ENCODE measurements at places on chromosomes 7 and 10.

DNA sequence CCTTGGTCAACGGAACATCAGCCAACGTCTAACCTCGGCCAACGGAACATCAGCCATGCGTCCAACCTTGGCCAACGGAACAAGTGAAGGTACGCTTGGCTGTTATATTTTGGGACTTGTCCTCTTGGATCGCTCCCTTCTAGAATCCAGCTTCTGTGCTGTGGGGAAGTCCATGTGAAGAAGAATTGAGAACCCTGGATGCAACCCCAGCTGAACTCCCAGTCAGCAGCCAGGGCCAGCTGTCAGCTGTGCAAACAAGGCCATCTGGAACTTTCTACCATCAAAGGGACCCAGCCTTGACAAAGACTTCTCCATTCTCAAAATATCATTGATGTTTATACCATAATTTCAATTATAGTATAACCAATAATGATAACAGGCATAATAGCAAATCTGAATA lies 43.3 kb upstream of the ITGA8 start:
- DNase-seq: no peak

DNA sequence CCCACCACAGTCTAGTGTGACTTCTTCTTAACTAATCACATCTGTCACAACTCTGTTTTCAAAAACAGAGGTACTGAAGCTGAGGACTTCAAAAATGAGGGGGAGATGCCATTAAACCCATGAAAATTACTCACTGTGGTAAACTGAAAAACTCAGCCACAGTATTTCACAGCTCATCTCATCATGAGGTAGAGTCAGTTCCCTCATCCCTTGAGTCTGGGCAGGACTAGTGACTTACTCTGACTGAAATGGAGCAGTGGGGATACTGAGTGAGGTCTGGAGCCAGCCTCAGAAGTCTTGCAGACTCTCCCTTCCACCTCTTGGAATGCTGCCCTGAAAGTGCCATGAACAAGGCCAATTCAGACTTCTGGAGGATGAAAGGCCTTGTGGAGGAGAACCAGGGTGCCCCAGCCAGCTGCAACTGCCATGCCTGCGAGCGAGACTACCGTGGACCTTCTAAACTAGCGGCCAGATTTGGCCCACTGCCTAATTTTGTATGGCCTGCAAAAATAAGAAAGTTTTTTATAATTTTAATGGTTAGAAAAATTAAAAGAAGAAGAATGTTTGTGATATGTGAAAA lies 24.7 kb upstream of the ANKRD1 start:
- DNase-seq: no peak

- DNase-seq: no peak
Measured at GRCh38 chr7:157008206-157009169, 2.0 kb downstream of the MNX1 start.

GRCh38 chr10:69333205-69333604 lies 54.9 kb downstream of the HK1 start:
- DNase-seq: peak; percentile 69

GRCh38 chr10:30095631-30096422 lies 36.4 kb upstream of the JCAD start:
- no peak for DNase-seq

DNA sequence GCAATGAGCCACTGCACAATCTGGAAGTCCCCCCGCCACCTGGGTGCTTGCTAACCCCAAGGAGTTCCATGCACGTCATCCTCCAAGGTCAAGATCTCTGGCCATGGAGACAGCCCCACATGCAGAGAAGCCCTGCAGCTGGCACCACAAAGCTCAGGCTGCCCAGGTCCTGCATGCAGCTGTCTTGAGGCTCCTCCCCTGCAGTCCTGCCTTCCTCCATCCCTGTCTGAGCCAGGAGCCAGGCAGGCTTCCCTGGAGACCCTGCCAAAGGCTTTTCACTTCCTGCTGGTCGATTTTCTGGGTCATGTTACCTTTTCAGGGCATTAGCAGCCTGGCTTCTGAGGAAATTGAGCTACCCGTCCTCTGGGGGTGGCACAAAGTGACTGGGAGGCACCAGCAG lies 12.5 kb upstream of the TMEM72 start:
- DNase-seq: no peak

GRCh38 chr10:104028146-104028545 lies 57.5 kb downstream of the COL17A1 start:
- DNase-seq: peak; percentile 3

DNA sequence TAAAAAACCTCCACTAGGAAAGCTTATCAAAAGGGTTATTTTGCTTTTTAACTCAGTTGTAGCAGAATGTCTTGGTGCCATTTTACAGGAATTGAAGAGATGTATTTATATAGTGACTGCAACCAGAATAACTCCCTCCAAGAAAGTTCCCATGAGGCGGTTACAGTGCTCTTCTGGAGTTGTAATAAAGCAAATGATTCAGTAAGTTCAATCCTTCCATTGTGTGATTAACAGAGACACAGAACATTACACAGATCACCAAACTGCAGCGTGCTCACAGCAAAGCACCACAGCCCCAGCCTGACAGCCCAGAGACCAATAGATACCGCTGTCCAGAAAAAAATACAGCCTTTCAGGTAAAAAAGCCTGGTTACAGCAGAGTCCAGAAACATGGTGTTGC lies 21.9 kb upstream of the CABCOCO1 start:
- DNase-seq: no peak

GRCh38 chr7:44461387-44461786 lies 29.1 kb downstream of the NUDCD3 start:
- peak; percentile 73 for DNase-seq

DNA sequence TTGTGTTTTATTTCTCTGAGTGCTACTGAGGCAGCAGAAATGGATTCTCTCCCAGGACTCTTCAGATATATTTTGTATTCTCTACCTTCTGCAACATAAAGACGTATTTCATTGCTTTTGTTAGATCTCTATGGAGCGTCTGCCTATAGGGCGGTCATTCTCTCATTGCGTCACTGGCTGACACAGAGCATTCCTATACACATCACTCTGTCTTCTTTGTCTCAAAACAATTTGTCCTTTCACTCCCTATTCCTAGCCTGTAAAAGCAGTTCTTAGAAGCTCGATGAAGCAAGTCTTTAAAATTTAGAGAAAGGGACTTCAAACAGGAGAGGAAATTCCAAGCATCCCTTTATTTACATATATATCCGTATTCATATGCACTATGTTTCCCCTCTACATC lies 120.6 kb downstream of the CPED1 start:
- DNase-seq: no peak

DNA sequence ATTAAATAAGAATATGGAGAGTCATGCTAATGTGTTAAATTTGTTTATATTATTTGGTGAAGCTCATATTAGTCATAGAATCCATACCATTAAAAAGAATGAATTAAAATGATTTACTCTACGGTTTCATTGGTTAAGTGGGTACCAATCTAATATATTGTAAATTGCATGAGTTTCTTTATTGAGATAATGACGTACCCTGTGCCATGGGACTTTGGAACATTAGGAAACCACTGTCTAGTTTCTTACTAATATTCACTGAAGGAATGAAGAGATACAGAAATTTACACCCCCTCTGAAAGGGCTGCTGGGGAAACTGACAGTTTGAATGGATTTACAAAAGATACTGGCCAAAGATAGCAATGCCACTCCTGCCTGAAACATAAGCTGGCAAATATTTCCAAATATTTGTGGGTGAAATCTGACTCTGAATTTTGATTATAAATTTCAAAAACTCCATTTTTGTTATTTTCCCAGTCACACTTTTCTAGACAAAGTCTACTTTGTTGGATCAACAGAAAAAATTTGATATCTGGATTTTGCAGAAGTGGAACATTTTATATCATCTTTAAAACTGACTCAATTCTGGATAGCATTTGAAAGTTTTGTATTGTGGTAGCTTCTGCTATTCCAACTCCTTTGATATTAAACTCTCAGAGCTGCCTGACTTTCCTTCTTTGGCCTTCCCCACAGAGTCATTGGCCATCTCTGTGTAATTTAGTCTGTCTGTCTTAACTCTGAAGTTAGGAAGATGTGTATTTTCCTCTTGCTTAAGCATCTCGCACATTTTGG lies 22.3 kb downstream of the MDFIC start:
- DNase-seq: no peak

GRCh38 chr10:75165684-75166622 lies 44.6 kb upstream of the VDAC2 start:
- DNase-seq: no peak

DNA sequence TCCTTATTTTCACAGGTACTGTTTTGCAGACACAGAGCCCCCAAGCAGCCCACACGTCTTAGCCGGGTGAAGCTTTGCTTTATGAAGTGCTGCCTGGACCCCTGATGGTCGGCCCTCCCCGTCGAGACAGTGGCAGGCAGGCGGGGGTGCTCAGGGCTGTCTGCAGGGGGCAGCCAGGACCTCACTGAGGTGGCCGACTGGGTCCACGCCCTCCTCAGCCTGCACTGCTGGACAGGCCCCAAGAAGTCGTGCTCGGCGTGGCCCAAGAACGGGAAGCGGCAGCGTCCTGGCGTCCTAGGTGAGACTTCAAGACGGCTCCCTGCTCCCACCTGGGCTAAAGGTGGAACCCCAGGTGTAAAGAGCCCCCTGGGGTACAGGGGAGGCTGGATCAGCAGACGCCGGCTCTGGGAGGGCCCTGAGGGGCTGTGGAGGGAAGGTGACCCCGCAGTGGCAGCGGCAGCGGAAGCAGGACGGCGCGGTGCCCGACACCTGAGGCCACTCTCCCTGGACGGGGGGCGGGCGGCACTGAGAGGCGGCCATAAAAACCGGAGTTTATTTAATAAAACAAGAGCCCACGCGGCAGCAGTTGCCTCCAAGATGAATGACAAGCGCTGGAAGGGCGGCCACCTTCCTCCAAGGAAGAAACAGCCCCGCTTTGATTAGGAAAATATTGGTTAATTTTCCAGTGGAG lies 179.4 kb downstream of the ELFN1 start:
- DNase-seq: no peak

DNA sequence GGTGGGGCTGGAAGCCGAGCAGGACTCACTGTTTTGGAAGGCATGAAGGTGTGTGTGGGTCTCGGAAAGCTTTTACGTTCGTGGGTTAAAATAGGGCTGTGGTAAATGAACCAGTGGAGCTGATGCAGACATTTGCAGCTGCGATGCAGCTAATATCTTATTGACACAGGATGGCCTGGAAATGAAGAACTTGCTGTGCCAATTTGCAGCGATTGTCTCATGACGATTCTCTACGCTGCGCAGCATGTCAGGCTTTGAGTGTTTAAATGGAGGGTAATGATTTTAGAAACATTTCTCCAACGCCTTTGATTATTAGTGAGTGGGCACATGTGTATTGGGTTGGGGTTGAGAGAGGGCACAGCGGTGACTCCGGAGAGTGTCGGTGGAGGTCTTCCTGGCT lies 136.0 kb downstream of the ACTR3B start:
- DNase-seq: no peak

- no peak for DNase-seq
Measured at GRCh38 chr7:38142736-38143135, 35.3 kb upstream of the STARD3NL start.

GRCh38 chr7:51312951-51313737 lies 3.5 kb downstream of the COBL start:
- DNase-seq: no peak

- DNase-seq: no peak
Measured at GRCh38 chr10:89591111-89591795, 53.8 kb downstream of the PANK1 start.

DNA sequence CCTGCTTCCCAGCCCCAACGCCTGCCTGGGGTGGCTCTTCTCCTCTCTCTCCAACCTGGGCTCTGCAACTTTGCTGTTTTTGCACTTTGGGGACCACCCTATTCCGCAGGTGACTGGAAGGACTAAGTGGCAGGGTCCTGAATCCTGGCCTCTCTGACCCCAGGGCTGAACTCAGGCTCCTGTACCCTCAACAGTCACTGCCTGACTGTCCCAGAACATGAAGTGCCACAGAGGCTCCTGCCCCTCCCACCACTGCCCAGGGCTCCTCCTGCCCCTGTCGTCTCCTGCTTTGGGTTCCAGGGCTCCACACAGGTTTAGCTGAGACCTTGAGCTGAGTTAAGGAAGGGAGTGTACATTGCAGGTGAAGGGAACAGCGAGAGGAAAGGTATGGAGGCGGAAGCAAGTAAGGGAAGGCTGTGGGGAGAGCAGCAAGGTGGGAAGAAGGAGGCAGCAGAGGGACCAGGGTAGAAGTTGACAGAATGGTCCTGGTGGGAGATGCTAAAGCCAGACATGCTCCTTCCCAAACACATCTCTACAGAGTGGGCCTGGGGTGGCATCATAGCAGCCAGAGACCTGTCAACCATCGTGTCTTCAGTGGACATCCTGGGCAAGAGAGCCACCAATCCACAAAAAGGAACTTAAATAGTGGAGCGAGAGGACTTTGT lies 5.7 kb upstream of the GRID1 start:
- DNase-seq: no peak

DNA sequence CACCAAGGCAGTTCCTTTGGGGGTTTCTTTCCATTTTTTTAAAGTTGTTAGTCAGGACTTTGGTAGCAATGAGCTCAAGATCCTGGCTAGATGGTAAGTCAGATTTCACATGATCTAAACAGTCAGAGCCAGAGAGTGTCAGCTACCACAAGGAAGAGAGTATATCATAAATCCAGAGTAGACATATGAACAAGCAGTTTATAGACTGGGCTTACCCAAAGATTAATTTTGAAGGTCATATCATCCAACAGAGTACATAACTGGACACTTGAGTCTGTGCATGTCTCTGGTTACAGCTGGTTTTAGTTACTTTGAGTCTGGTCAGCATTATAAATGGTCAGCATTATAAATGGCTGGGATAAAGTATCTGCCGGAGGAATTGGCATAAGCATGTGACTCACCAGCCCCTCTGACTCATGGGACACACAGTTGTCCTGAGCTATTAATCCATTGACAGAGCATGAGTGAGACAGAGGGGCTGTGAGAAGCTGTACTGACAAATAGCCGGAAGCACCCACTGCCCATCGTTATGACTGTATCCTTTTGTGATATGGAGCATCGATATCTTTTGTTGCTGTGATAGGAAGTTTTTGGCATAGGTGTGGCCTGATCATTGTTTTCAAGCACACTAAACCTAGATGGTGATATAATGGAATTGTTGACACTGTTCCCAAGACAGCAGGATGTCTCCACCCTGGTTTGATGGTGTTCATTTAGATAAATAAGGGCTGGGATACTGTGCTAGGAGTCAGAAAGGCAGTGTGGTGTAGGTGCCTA lies 19.3 kb downstream of the PPP1R3C start:
- DNase-seq: peak; percentile 99

- DNase-seq: peak; percentile 93
Measured at GRCh38 chr7:1912593-1913465, 242.8 kb downstream of the ELFN1 start.

DNA sequence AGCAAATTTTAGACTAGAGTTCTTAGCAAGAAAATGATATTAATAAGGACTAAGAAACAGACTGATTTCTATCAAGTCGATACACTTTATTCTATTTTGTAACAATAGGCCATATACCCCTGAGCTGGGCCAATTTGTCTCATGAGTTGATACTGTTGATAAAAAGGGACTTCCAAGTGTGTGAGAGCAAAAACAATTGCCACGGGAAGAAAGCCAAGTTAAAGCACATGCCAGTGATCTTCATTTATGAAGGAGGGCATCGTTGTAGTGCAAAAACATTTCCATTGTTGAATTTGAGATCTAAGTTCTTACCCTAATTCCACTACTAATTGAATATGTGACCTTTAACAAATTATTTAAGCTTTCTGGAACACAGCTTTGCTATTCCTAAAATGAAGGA lies 119.9 kb downstream of the CNOT4 start:
- DNase-seq: no peak

GRCh38 chr10:68697106-68697505 lies 23.9 kb upstream of the CCAR1 start:
- no peak for DNase-seq

GRCh38 chr7:2460188-2460587 lies 16.0 kb downstream of the GRIFIN start:
- DNase-seq: no peak

- no peak for DNase-seq
Measured at GRCh38 chr10:61397175-61397986, 55.8 kb downstream of the TMEM26 start.

Measured in HFFc6 (cell line).